ENCODE measurements at places on chromosomes 4 and X.
A peak's percentile ranks its signal among the peaks of the same experiment; 100 is the strongest.

- DNase-seq, result no peak
These were observed 23.3 kb downstream of the RGS12 start for GRCh38 chr4:3316146-3316545.

DNA sequence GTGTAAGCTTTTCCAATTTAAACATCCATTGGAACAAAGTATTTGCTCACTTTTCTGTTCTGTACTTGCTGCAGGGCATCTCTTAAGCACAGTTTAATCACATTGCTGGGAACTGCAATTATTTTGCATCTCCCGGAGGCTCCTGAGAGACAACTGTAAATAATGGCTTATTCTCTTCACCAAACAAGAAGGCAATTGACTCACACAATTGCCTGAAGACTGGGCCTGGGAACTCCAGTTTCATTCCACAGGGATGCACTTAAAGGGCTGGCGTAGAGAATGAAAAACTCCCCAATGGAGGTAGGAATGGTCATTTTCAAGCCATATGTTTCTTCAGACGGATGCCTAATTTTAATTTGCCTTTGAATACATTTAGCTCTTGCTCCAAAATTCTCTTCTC lies 29.5 kb downstream of the TFDP3 start:
- no peak for DNase-seq

- DNase-seq, result peak; percentile 61
These were observed 19.4 kb downstream of the BMP3 start for GRCh38 chr4:81049907-81050306.

DNA sequence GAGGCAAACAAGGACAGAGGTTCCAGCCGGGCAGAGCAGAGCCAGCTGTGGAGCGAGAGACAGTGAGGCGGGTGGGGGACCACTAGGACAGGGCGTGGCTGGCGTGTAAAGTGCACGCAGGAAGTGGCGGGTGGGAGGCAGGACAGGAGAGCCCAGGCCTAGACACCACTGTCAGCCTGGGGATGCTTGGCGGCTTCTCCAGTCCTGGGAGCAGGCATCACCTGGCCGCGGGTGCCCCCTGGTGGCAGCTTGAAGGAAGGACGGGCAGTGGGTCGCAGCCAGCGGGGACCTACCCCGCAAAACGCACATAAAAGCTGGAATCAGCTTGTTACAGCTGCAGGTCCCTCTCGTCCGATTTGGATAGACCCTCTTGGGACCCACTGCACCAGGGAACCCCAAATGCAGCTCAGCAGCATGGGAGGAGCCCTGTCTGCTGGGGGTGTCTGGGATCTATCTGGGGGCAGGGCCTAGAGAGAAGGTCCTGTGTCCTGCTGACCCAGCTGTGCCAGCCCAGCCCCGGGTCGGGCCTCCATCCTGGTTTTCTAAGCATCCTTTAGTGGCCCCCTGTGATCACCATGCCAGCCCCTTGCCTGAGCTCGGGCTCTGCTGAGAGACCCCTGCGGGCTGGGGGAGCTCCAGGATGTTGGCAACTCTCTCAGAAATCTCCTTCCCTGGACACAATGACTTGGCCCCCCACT lies 57.7 kb downstream of the WFS1 start:
- peak; percentile 84 for DNase-seq

- no peak for DNase-seq
These were observed 511.4 kb upstream of the ARX start for GRCh38 chrX:25527156-25527555.

DNA sequence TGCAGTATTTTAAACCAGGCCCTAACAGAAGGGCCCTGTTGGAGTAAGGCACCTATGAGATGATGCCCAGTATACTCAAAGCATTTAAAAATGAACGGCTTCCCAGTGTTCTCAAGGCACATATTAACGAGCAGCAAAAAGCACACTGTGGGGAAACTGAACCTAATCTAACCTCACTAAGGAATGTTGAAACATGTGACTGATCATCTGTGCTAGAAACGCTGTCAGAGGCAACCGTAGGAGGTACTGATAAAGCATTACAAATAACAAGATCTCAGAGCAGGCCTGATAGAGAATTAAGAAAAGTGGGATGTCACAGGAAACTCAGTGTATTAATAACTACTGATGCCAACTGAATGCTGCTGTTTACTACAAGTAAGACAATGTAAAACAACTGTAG lies 24.0 kb downstream of the ASB9 start:
- DNase-seq, result no peak

- DNase-seq, result no peak
These were observed 185.5 kb downstream of the RAB28 start for GRCh38 chr4:13298655-13299054.

DNA sequence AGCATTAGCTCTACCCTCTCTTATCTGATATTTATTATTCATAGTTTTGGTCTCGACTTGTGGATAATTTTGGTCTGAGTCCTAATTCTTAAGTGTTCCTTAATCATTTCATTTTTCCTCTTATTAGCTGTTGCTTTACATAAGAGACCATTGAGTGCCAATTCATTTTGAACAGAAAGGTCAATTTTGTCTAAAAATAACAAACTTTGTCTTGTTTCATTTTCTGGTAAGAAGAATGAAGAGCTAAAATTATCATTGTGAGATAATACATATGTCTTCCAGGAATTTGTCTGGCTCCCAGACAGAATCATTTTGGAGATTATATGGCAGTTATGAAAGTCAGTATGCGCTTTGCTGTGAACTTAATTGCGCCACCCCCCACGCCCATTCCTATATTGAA lies 1471.8 kb downstream of the PCDH7 start:
- no peak for DNase-seq

DNA sequence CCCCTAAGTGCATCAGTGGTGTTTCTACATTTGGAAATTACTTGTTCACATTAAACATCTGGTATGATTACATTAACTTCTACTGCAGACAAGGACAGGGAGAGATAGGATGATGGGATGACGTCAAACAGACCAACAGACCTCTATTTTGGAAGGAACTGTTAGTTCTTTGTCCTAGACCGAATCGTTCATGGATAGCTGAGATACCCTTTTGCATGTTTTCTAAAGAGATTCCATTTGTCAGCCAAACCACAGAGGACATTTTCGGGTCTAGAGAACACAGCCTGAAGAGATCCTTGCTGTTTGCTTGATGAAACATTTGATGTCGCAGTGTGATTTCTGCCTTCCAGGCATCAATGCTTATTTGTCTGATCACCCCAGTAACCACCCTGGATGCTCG lies 27.7 kb downstream of the CHST7 start:
- no peak for DNase-seq

All from right hindlimb (tissue), 1 donor.